ENCODE measurements at places on chromosomes 7 and 10.

GRCh38 chr7:155213955-155214740 lies 83.5 kb upstream of the INSIG1 start:
- DNase-seq: no peak
- H3K4me1 ChIP-seq: no peaks in the 10 kb centered on the region
- H3K27me3 ChIP-seq: no peaks in the 10 kb centered on the region
- H3K27ac ChIP-seq: no peak overlapping the region
- no peak overlapping the region for H3K4me3 ChIP-seq

- DNase-seq: no peak
- peaks cover 27% of the 10 kb centered on the region for H3K27me3 ChIP-seq
- no peaks in the 10 kb centered on the region for H3K4me1 ChIP-seq
- no peak overlapping the region for H3K27ac ChIP-seq
- H3K4me3 ChIP-seq: no peak overlapping the region
- H3K36me3 ChIP-seq: no peaks in the 10 kb centered on the region
Observed at GRCh38 chr10:92692697-92693533, 3.2 kb downstream of the HHEX start.

DNA sequence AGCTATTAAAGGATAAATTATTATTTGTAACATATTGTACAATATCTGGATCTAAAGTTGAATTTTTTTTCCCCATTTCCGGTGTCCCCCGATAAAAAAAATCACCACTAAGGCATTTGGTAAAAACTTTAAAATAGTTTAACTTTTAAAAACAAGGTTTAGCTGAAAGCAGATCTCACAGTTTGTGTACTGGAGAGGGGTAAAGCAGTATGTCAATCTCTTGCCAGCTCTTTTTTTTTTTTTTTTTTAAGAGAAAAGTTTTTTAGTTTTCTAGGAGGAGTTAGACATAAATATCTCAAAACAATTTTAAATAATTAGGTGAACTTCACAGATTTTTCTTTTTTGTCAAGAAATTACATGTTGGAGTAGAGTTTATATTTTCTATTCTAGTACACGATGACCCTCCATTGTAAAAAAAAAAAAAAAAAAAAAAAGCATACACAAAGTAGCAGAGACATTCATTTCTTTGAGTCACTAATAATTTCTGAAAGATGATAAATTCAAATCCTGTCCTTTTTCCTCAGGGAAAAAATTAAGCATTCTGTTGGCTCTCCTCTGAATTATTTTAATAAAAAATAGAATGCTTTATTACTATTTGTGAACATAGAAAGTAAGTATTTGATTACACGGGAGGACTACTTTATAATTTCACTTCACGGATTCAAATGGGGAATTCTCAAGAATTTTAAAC lies 1.9 kb upstream of the HBP1 start:
- H3K27me3 ChIP-seq: no peaks in the 10 kb centered on the region
- peak overlapping the region; percentile 100 for H3K27ac ChIP-seq
- no peak for DNase-seq
- H3K36me3 ChIP-seq: no peaks in the 10 kb centered on the region

DNA sequence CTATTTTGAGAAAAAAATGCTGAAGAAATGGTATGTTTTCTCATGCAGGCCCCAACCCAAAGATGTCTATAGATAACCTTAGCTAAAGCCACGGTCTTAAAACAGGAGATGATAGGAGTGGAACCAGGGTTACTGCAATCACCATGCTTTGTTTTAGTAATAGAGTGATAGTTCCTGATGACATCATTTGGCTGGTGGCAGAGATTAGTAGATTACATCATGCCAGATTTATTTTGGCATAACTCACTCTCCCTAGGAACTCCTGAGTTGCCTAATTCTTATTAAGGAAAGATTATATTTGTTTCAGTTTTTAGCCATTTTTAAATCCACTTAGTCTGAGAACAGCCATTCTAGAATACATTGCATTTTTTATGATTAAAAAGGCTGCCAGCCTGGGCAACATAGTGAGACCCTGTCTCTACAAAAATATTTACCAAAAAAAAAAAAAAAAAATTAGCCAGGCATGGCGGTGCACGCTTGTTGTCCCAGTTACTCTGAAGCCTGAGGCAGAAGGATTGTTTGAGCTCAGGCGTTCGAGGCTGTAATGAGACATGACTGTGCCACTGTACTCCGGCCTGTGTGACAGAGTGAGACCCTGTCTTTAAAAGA lies 17.8 kb downstream of the ENO4 start:
- no peaks in the 10 kb centered on the region for H3K4me1 ChIP-seq
- DNase-seq: no peak
- H3K27ac ChIP-seq: no peak overlapping the region
- H3K36me3 ChIP-seq: no peaks in the 10 kb centered on the region
- H3K4me3 ChIP-seq: no peak overlapping the region

DNA sequence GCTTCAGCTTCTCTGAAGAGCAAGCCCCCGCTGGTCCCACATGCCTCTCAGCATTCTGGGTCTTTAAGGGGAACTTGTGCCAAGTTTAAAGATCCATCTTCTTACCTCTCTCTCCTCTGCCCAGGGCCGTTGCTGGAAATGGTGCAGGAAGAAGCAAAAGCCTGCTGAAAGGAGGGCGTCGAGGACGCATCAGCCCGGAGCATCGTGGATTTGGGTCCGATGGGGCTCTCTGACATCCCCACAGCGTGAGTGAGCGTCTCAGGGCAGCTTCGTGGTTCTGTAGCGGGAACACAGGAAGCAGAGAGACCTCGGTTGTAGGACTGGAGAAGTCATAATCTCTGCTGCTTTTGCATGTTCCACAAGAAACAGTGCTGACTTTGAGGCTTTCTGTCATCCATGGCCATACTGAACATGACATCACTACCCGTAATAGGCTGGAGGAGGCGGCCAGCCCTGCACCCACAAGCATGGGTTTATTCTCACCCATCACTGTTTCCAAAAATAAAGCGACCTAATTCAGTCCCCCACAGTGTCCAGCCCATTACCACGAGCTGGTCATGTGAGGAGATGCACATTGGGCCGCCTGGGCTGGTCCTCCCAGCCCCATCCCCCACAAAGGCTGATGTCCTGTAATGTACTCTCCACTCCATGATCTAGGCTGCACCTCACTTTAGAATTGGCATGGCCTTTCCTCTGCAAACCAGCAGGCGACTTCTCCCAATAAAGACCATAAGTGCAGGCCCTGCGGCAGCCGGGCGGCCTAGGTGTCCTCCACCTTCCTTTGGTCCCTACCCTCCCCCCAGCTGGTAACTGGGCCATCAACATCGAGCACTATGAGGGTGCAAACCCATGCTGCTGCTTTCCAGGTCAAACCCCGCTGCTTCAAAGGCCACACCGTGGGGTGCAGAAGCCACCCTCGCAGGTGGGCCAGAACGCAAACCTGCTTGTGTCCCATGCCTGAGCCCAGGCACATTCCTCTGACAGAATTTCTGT lies 276.9 kb downstream of the TNS3 start:
- DNase-seq: no peak
- H3K36me3 ChIP-seq: no peaks in the 10 kb centered on the region
- no peak overlapping the region for H3K4me3 ChIP-seq
- H3K27me3 ChIP-seq: no peaks in the 10 kb centered on the region
- H3K4me1 ChIP-seq: no peaks in the 10 kb centered on the region

- no peaks in the 10 kb centered on the region for H3K27me3 ChIP-seq
- peak within 1 kb of the TSS; percentile 58 for H3K4me3 ChIP-seq
- DNase-seq: peak; percentile 38
Observed at GRCh38 chr7:101817471-101818286, at the start of gene CUX1. Gene CUX1, plus strand, starts transcription at chr7:101817626. Its CDS starts 14 bp downstream, at chr7:101817640.

DNA sequence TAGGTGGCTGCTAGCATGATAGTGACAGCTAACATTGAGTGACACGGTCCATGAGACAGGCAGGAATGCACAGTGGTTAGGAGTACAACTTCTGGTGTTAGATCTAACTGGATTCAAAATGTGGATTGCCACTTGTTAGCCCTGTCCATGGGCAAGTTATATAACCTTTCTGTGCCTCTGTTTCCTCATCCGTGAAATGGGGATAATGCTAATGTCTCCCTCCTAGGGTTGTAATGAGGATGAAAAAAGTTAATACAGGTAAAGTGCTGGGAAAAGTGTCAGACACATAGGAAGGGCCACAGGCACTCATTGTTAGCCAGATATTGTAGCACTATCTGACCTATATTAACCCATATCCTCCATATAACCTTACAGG lies 41.8 kb downstream of the TACR2 start:
- no peaks in the 10 kb centered on the region for H3K27me3 ChIP-seq
- H3K4me3 ChIP-seq: no peak overlapping the region
- H3K4me1 ChIP-seq: peaks cover 12% of the 10 kb centered on the region
- no peaks in the 10 kb centered on the region for H3K36me3 ChIP-seq

DNA sequence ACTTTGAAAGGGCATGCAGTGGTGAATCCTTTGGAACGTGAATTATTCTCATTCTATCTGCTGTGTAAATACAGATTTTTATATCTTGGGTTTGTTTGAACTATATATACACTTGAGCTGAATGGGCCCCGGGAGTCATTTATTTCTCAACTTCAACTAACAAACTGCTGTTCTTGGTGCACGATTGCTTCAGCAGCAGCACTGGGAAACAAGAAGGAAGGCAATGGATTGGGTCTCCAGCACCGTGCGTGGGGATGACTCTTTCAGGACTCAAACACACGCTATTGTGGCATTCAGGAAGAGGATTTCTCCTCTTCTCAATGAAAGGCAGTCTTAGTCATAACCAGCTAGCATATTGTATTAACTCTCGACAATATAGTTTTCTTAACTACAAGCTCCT lies 226.0 kb upstream of the NFE2L3 start:
- H3K4me3 ChIP-seq: no peak overlapping the region
- no peak for DNase-seq
- H3K27ac ChIP-seq: no peak overlapping the region
- no peaks in the 10 kb centered on the region for H3K4me1 ChIP-seq

DNA sequence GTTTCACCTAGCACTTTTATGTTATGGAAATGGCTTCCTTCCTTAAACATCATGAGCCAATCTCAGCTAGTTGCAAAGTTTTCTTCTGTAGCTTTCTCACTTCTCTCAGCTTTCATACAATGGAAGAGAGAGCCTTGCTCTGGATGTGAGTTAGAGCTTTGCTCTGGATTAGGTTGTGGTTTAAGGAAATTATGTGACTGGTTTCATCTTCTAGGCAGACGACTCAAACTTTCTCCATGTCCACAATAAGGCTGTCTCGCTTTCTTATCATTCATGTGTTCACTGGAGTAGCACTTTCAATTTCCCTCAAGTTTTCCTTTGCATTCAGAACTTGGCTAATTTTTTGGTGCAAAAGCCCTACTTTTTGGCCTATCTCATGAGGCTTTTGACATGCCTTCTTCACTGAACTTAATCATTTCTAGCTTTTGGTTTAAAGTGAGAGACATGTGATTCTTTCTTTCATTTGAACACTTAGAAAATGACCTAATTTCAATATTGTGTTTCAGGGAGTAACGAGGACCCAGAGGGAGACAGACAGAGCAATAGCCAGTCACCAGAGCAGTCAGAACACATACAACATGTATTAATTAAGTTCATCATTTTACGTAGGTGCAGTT lies 49.8 kb downstream of the CNOT4 start:
- no peak overlapping the region for H3K27ac ChIP-seq
- no peaks in the 10 kb centered on the region for H3K4me1 ChIP-seq
- H3K36me3 ChIP-seq: no peaks in the 10 kb centered on the region
- H3K4me3 ChIP-seq: no peak overlapping the region

DNA sequence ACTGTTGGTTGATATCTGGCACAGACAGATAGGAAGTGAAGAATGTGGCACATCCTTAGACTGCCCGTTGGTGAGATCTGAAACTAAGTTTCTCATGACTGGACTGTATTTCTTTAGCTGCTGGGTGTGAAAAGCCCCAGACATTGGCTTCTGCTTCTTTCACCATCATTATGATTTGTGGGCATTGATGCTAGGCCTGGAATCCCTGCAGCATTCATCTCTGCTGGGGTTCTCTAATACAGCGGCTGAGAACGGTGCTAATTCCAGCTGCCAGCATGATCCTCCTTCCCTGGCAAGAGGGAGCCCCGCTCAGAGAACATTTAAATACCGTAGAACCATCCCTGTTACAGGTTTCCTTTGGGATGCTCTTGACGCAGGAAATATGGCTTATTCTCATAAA lies 26.2 kb downstream of the RBM20 start:
- no peaks in the 10 kb centered on the region for H3K4me1 ChIP-seq
- no peak overlapping the region for H3K27ac ChIP-seq
- DNase-seq: no peak
- no peaks in the 10 kb centered on the region for H3K27me3 ChIP-seq

DNA sequence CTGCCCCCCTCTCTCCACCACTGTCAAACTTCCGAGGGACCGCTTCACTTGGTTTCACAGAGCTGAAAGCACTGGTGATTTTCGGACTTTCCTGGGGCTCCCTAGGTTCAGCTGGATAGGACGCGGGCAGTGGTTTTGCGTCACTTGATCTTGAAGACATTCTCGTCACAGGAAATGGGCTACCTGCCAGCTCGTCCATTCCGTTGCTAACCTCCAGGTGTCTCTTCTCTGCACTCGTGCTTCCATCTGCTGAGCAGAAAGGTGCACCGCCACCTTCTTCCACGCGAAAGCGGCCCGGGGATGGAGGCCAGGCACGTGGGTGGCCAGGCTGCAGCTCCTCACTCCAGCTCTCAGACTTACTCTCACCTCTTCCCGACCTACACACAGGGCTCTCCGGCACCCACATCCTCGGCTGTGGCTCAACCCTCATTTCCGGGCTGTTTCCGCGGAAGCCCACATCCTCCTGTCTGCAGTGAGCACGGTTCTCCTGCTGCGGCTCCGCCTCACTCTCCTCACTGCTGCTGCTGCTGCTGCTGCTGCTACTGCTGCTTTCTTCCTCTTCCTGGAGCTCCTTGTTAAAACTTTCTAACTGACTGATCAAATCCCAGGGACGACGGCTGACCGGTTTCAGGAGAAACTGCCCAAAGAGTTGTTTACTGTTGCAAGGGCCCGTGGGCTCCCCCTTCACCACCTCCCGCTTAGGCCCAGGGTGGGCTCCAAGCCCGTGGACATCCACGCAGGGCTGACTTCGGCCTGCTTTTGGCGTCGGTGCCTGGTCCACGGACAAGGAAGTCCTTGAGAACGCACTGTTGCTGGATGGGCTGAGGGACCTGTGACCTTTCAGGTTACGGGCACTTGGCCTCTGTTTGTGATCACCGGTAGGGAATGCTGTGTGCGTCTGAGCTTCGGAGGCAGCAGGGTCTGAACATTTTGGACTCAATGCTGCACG lies 32.1 kb downstream of the JCAD start:
- H3K4me1 ChIP-seq: peaks cover 3% of the 10 kb centered on the region
- peak; percentile 43 for DNase-seq
- H3K27me3 ChIP-seq: no peaks in the 10 kb centered on the region
- H3K36me3 ChIP-seq: no peaks in the 10 kb centered on the region
- no peak overlapping the region for H3K4me3 ChIP-seq
- peak overlapping the region; percentile 67 for H3K27ac ChIP-seq

- H3K27ac ChIP-seq: no peak overlapping the region
- H3K4me1 ChIP-seq: no peaks in the 10 kb centered on the region
- no peak overlapping the region for H3K4me3 ChIP-seq
- H3K36me3 ChIP-seq: no peaks in the 10 kb centered on the region
- no peak for DNase-seq
- no peaks in the 10 kb centered on the region for H3K27me3 ChIP-seq
Observed at GRCh38 chr7:70799841-70800405, 332.0 kb upstream of the GALNT17 start.

- no peaks in the 10 kb centered on the region for H3K27me3 ChIP-seq
- no peak overlapping the region for H3K27ac ChIP-seq
- no peak for DNase-seq
- no peaks in the 10 kb centered on the region for H3K4me1 ChIP-seq
- no peaks in the 10 kb centered on the region for H3K36me3 ChIP-seq
Observed at GRCh38 chr10:21637795-21638194, 103.8 kb downstream of the MLLT10 start.

GRCh38 chr7:133773601-133774000 lies 353.5 kb upstream of the LRGUK start:
- H3K27me3 ChIP-seq: no peaks in the 10 kb centered on the region
- H3K36me3 ChIP-seq: no peaks in the 10 kb centered on the region
- H3K4me1 ChIP-seq: no peaks in the 10 kb centered on the region
- no peak for DNase-seq
